ENCODE measurements at places on chromosomes 7 and 10. TPM values are rescaled to one million over a fixed set of nuclear protein-coding genes. Genes with fewer than 3 reads are reported as not detected.

- DNase-seq, result no peak
Measured at GRCh38 chr10:33799281-33799943, 464.9 kb upstream of the NRP1 start.

DNA sequence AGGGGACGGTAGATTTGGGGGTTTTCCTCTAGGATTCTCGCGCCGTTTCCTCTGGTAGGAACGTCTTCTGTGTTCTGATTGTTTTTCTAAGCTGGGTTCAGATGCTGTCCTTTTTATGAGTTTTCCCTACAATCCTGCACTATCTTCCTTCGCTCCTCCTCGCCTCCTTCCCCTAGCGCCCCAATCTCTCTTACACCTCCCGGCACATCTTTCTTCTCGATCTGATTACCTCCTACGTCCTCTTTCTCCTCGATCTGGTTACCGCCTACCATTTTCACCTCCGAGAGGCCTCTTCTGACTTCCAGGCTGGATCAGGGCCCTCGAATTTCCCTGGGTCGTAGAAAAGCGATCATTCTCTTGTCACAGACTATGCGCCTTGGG, 413 bp downstream of the BUD31 start:
- no peak for DNase-seq

DNA sequence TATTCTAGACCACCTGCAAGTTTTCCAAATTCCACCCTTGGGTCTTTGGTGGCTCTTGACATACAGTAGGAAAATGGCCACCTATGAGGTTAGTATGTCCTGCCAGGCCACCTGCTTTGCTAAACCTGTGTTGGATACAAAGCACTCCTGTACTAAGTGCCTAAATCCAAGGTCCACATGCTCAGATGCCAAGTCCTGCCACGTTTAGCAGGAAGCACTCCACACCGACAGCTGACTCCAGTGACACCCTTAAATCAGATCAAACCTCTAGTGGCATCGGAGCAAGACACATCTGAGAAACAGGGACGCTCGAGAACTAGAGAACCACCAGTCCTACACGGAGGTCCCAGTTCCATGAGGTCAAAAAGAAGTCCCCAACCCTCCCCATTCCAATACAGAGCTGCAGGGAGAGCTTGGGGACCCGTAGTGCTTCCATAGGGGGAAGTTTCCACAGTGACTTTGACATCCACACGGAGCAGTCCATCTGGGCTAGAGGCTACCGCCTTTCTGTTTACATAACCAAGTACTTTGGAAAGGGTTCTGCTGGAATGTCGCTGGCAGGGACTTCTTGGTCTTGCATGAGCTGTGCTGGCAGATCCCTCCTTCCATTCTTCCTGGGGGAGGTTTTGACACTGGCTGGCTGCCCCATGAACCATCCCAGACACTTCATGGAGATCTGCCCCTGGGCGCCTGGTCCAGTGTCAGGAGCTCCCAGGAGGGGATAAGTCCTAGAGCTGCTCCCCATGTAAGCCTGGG, 290.6 kb downstream of the PRPF18 start:
- peak; percentile 33 for DNase-seq

- DNase-seq, result peak; percentile 30
Measured at GRCh38 chr7:139995017-139995915, 67.5 kb downstream of the PARP12 start.

GRCh38 chr7:92595281-92595680, 5.1 kb upstream of the FAM133B start:
- no peak for DNase-seq

GRCh38 chr7:31059551-31059950, 7.4 kb downstream of the ADCYAP1R1 start:
- DNase-seq, result no peak

DNA sequence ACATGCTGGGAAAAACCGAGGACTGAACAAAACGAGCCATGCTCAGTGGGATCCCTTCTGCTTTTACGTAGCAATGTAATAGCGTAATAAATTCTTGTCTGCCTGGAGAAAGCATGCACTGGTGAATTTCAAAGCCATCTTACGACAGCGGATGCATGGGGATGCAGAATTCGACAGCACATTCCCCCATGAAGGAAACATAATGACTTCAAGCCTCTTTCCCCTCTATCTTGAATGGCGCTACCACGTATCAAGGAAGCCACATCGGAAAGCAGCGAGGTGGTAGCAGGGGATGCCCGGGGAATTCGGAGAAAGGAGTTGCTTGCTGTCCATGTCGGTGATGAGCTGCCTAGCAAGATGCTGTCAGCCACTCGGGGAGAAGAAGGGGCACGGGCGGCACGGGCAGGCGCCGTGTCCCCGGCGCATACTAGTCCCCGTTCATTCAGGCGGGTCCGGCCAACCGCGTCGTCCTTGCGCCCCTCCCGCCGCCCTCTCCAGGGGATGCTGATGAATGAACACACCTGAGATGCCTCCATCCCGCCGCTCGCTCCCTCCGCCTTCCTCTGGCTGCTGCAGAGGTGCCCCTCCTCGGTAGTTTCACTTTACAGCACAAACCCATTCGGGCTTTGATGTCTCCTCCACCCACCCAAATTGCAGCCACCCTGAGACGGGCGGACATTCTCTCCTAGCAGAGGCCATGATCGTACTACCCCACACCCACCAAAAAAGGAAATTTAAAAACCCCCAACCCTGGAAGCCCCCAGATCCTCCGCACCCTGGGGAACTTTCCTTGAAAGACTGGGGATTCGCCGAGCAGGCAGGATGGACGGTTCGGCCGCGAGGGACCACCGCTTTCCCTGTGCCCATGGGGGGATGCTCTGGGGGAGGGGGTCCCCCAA, 644 bp downstream of the SORBS1 start:
- DNase-seq, result peak; percentile 47

DNA sequence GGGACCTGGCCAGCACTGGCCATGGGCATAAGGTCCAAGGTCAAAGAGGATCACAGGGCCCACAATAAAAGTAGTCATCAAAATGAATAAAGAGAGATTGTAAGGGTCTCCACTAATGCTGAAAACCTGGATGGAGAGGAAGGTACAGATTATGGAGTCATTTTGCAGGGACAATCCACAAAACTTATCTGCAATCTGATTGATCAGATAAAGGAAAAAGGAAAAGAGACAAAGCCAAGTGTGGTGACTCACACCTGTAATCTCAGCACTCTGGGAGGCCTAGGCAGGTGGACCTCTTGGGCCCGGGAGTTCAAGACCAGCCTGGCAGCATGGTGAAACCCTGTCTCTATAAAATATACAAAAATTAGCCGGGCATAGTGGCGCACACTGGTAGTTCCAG, 174.0 kb downstream of the NPSR1 start:
- no peak for DNase-seq

DNA sequence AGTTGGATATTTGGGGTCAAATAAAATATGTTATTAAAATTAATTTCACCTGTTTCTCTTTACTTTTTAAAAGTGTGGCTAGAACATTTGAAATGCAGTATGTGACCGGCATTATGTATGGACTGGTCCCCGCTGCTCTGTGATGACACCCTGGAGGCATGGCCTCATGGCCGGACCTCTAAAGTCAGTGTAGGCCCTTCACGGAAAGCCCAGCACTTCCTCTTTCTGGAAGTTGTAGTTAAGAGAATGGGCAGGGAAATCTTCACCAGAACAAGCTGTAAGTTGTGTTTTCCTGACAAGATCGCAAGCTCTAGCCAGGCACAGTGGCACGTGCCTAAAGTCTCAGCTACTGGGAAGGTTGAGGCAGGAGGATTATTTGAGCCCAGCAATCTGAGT, 38.3 kb upstream of the SRGN start:
- DNase-seq, result no peak

DNA sequence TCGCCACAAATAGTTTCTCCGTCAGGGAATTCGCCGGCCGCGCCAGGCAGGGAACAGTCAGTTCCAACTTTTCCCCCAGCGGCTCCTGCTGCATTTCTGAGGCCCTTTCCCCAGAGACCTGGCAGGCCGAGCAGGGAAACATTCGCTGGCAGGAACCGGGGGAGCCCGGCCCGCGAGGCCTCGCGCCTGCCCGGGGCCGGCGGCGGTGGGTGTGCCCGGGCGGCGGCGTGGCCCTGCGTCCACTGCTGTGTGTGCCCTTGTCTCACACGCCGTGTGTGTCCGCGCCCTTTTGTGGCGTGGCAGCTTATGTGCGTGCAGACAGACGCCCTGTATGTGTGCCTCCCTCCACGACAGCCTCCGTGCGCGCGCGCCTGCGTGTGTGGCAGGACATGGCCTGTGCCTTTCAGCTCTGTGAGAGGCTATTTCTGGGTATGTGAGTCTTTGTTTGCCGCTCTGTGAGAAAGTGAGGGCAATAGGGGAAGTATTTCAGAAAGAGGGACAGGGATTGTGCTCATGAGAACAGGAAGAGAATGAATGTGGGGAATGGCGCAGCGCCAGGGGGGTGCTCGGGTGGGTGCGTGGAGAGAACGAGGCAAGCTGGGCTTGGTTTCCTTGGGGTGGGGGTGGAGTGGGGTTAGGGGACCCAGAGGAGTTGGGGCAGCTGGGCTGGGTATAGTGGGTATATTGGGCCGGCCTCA, 689 bp upstream of the SMARCD3 start:
- DNase-seq, result peak; percentile 65

- DNase-seq, result no peak
Measured at GRCh38 chr10:107022600-107023354, 141.7 kb downstream of the SORCS1 start.

Gene OIT3
- 1.4 TPM for total RNA-seq

Gene ADRA2A
- 0.26 TPM for total RNA-seq

Gene PNLIPRP1
- not detected for total RNA-seq

Gene CLCN1
- not detected for total RNA-seq

Gene TUBAL3
- total RNA-seq, result not detected

Measured in uterus (tissue), 4 donors.